CD4-positive, alpha-beta T cell treated with Interleukin-12 subunit alpha and Interleukin-12 subunit beta, for 1 hour (primary cell): ENCODE measurements at places on chromosomes 16 and 17.
A peak's percentile ranks its signal among the peaks of the same experiment; 100 is the strongest.

DNA sequence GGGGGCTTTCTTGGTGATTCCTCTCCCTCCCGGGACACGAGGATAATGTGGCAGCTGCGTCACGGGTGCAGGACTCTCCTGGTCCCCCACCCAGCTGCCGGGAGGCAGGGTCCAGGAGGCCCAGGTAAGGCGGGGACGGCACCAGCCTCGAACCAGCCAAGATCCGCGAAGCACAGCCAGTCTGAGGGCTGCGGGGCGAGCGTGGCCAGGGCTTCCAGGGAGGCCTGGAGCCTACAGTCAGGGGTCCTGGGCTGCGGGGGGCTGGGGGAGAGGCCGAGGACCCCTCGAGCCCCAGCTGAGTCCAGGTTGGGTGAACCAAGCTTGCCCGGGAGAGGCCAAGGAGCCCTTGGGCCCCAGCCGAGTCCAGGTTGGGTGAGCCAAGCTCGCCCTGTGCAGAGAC lies 10.0 kb downstream of the TPSD1 start:
- DNase-seq = no peak

DNA sequence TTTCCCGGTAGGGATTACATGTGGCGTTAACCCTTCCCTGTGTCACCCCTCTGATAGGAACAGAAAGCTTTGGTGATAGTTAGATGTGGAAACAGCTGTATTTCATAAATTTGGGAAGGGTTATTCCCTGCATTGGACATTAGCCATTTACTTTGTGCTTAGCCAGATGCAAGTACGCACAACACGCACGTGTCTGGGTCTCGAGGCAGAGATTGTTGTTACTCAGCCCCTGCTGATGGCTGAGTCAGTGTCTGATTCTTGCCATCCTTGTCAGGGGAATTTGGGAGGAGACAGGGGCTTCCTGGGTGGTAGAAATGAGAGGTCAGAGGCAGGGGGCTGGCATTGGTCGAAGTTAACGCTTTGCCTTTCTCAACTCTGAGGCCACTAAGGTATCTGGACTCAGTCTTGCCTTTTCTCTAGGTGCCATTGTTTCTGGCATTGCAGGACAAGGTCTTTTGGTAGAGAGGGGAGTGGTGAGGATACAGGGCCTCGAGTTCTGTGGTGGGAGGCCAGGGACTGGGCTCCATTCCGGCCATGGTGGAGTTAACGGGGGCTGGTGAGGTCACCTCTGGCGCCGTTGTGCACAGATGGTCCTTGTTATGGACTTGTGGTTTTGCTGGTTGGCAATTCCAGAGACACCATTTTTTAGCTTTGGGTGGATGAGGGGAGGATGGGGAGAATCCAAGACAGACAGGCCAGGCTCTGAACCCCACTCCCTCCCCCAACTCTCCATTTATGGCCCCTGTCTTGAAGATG lies 8.2 kb downstream of the MMP2 start:
- no peak for DNase-seq

DNA sequence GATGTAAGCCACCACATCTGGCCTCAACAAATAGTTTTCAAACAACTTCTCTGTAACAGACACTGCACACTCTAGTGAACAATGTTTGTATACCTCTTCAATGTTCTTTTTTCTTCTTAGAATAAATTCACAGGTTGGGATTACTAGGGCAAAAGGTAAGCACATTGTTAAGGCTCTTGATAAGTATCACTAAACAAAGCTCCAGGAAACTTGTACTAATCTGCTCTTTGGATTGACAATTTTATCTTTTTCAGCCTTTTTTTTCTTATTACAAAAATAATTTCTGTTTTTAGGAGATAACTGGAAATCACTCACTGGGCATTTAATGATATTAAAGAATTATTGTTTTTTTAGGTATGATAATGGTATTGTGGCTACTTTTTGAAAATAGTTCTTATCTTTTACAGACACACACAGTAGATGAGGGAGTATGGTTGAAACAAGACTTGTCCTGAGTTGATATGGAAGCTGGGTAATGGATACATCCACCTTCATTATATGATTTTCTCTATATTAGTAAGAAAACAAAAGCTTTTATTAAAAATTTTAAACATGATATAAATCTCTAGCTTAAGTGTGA lies 7.7 kb upstream of the MPRIP start:
- DNase-seq = no peak

DNA sequence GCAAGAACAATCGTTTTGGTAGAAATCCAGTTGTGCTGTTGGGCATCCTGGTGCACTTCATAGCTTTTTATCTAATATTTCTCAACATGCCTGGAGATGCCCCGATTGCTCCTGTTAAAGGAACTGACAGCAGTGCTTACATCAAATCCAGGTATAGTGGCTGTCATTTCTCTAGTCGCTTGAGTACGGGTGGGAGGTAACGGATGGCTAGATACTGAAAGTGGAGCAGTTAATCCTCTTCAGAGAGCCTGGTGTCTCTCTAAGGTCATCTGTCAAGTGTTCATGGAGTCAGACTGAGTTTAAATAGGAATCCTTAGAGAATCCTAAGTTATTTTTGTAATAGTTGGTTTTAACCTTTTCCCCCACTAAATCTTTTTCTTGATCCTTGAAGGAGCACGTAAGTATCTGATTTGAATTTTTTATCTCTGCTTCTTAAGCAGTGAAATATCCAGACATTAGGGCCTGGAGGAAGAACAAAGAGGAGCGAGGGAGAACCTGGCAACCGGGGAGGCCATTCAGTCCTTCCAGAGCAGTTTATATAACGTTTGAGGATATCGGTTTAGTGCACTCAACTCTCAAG lies 37.2 kb downstream of the MFSD11 start:
- no peak for DNase-seq

DNA sequence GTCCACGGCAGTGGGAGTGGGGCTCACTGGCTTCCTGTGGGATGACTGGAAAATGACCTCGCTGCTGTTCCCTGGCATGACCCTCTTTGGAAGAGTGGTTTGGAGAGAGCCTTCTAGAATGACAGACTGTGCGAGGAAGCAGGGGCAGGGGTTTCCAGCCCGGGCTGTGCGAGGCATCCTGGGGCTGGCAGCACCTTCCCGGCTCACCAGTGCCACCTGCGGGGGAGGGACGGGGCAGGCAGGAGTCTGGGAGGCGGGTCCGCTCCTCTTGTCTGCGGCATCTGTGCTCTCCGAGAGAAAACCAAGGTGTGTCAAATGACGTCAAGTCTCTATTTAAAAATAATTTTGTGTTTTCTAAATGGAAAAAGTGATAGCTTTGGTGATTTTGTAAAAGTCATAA lies 7.8 kb upstream of the RNF213 start:
- peak; percentile 87 for DNase-seq

GRCh38 chr17:58640202-58640601 lies 51.6 kb downstream of the TEX14 start:
- no peak for DNase-seq

GRCh38 chr17:4501295-4501949 lies 2.7 kb downstream of the SPNS2 start:
- DNase-seq = no peak

- no peak for DNase-seq
Observed at GRCh38 chr16:77322757-77323156, 112.1 kb downstream of the ADAMTS18 start.

GRCh38 chr17:39757176-39757662 lies 19.5 kb downstream of the GRB7 start:
- DNase-seq = no peak
